ENCODE measurements at places on chromosomes 6 and 20. TPM values are rescaled to one million over a fixed set of nuclear protein-coding genes. Genes with fewer than 3 reads are reported as not detected.

- DNase-seq: no peak
Measured at GRCh38 chr6:126743076-126743475, 375.4 kb upstream of the RSPO3 start.

- no peak for DNase-seq
Measured at GRCh38 chr6:8130399-8130798, 28.1 kb upstream of the EEF1E1 start.

Gene MOG
- total RNA-seq: not detected

DNA sequence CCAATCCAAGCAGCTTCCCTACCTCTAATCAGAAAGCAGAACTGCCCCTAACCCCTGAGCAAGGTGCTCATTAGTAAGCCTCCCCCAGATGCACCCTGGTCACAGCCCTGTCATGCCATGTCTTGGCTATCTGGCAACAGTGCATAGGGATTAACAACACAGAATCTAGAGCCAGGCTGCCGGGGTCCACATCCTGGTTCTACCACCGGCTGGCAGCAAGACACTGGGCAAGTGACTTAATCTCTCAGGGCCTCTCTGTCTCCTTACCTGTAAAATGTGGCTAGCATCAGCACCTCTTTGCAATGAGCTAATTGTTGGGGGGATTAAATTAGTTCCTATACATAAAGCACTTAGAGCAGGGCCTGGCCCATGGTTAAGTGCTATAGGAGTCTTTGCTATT is 68.1 kb downstream of the CPNE5 start:
- DNase-seq: no peak

Gene LHFPL5
- total RNA-seq: not detected

Gene PTGIS
- 45.8 TPM for total RNA-seq

GRCh38 chr6:14682812-14683211 is 563.1 kb upstream of the JARID2 start:
- DNase-seq: no peak

Gene CGAS
- 3.1 TPM for total RNA-seq

Gene ZNF311
- 2.6 TPM for total RNA-seq

Gene ISM1
- 0.66 TPM for total RNA-seq

Data from mucosa of descending colon (tissue), 3 donors.